ENCODE measurements at places on chromosomes 12 and 14.

GRCh38 chr14:94936901-94937685 is 167.2 kb upstream of the GSC start:
- no peak for DNase-seq

DNA sequence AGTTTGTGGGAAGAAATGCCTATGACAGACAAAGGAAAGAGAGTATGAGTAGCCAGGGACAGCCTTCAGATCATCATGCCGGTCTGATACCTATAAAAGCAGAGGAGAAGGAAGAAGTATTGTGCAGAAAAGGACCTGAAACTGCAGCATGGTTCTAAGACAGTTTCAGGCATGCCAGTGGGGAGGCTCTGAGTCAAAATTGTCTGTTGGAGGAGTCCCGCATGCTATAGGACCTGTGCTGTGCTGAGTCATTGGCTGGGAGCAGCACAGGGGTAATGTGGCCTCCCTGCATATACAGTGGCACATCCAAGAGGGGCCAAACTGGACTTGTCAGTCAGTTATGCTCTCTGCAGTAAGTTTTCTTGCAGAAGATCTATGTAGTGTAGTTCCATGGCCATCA is 40.7 kb downstream of the NEUROD4 start:
- peak; percentile 64 for DNase-seq

DNA sequence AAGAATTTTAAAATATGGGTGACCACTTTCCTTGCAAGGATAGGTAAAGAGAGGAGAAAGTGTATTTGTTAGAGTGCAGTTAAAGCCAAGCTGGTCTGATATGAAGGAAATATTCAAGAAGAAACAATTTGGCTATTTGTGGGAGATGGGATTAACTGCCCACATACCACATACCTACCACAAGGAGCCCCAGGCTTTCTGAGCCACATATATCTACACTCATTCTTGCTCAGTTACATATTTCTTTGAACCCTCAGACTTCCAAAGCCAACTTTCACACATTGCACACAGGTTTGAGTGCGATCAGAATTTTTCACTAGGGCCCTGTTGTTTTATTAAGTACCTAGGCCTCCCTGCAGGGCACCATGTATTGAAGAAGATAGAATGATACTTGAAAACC is 330.2 kb downstream of the ZFP36L1 start:
- DNase-seq, result no peak

- no peak for DNase-seq
These were observed 167.9 kb downstream of the PRKD1 start for GRCh38 chr14:29759521-29760340.

DNA sequence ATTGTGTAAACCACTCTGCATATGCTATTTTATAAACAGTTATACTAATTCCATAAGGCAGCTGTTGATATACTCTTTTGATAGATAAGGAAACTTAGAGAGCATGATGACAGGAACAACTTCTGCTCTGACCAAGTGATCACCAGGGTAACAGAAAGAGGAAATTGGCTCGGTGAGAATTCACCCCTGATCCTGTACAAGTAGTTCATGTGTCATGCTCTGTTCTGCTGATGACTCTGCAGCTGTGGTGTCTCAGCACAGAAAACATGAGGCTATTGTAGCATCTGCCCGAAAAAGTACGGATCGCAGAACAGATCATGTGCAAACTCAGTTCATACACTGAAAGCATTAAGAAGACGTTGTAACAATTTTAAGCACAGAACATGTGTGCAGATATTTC is 345.0 kb downstream of the LRIG3 start:
- no peak for DNase-seq

GRCh38 chr12:57869298-57869926 is 22.9 kb upstream of the CTDSP2 start:
- DNase-seq, result no peak

- DNase-seq, result no peak
These were observed 961 bp downstream of the SRRM4 start for GRCh38 chr12:118982302-118982701.

DNA sequence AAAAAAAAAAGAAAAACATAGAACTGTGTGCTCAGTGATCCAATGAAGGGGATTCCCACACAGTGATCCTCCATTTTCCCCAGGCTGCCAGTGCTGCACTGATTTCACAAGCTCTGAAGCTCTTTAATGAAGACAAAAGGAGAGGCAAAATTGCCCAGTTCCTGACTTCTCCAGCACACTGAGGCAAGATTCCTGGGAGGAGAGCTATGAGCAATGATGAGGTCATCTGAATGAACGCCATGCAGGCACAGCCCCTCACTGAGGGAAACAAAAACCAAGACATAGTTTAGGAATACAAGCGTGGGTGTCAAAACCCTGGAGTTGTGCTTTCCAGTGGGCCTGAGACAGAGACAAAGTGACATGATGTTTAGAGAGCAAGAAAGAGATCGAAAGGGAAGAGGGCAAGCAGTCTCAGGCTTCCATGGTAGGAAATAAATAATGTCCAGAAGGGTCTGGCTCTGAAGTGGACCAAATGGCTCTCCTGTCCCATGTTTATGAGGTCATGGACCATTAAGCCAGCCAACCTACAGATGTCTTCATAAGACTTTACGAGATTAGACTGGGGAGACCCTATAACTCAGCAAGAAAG is 40.9 kb upstream of the SMUG1 start:
- no peak for DNase-seq

- no peak for DNase-seq
These were observed 4.7 kb downstream of the MTERF2 start for GRCh38 chr12:106982229-106982628.

GRCh38 chr14:51595881-51596455 is 55.7 kb upstream of the FRMD6 start:
- no peak for DNase-seq

DNA sequence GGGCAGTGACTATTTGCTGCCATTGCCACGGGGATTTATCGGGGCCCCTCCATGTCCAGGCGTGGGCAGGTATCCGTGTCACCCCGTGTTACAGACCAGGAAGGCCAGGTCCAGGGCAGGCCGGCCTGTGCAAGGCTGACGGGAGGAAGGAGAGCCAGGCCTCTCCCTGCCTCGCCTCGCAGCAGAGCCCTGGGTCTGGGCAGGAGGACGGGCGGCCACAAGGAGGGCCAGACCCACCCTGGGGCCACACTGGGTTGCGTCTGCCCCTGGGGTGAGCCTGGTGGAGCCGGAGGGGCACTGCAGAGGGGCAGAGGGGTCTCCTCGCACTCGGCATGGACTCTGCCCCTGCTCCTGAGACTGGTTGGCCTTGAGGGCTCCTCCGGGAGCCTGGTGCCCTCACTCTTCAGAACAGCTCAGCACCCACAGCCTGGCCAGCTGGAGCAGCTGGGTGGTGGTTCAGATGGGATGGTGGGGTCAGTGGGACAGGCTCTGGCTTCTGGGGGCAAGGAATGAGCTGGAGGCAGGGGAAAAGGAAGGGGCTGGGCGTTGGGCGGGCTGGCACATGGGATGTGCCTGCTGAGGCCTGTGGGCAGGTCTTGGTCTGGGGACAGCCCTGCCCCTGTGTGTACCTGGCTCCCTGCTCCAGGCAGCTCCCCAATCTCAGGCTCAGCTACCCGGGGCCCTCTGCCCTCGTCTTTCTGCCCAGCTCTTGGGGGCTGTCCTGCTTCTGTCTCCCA is 53.9 kb downstream of the KIF26A start:
- DNase-seq, result no peak
